ENCODE measurements at places on chromosomes 11 and 22.

DNA sequence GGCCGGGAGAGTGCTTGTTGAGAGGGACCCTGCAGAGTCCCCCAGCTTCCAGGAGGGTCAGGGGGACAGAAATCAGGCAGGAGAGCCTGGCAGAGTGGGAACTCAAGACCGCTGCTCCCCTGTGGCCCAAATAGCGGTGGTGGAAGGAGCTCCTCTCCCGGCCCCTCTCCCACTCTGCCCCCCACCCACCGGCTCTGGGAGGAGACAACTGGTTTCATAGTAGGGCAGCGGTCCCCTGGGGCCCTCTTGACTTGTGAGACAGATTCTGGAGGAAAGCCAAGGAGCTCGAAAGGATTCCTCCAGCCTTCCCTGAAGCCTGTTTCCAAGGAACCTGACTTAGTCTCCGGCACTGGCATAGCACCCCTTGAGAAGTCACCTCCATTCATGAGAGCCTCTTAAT is 10.1 kb downstream of the PKNOX2 start:
- no peak for DNase-seq

- DNase-seq, result peak; percentile 47
These were observed 1.1 kb downstream of the MTMR2 start for GRCh38 chr11:95922536-95923438.

DNA sequence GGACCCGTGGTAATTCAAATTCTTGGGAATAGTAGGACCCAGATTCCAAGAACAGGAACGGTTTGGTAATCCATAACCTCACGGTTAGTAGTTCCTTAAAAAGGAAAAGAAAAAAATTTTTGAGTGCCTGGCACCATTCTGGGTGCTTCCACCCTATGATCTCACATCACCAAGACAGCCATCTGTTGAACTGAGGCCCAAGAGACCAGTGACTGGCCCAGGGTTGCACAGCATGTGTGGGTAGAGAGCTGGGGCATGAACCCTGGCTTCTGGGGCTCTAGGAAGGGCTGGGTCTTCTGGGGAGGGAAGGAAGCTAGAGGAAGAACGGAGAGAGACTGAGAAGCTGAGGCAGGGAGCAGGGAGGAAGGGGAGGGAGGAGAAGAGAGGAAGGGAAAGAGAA is 4.7 kb upstream of the SPI1 start:
- no peak for DNase-seq

DNA sequence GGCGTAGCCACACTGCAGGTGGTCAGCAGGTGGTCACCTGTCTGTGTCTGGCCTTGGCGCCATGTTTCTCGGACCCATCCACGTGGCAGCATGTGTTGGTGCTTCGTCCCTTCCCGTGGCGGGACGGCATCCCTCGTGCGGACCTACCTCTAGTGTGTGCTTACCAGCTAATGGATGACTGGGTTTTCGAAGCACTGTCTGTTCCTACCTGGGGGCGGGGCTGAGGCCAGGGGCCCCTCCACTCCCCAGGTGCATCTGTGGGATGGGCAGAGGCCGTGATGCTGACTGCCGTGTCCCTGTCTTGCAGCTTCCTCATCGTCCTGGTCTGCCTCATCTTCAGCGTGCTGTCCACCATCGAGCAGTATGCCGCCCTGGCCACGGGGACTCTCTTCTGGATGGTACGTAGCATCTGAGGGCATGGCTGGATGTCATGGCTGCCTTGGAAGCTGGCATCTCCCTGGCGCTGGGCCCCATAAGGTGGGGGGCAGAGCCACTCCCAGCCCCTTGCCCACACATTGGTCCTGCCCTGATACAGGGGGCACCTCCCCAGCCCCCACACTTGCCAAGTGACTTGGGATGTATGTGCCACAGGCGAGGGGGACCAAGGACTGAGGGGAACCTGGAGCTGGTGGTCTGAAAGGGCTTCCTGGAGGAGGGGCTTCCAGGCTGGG is 82.9 kb downstream of the KCNQ1 start:
- DNase-seq, result no peak

- DNase-seq, result no peak
These were observed 8.4 kb upstream of the CSNK1E start for GRCh38 chr22:38325587-38325986.

DNA sequence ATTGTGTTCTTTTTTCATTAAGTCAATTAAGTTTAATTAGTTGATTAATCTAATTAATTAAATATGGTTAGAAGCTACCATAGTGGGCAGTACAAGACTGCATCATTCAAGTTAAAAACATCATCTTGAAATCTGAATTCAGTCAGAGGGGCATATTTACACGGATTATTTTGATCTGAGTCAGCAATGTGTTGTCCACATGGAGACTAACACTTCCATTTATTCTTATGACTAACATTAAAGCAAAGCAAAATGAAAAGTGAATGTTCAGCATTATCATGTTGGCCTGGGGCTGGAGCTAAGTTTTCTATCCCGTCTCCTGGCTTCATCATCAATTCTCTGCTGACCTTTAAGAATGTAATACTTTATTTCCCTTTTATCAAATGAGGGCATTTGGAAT is 17.3 kb downstream of the FLI1 start:
- DNase-seq, result no peak

GRCh38 chr22:50189849-50190181 is 4.1 kb downstream of the TRABD start:
- no peak for DNase-seq

DNA sequence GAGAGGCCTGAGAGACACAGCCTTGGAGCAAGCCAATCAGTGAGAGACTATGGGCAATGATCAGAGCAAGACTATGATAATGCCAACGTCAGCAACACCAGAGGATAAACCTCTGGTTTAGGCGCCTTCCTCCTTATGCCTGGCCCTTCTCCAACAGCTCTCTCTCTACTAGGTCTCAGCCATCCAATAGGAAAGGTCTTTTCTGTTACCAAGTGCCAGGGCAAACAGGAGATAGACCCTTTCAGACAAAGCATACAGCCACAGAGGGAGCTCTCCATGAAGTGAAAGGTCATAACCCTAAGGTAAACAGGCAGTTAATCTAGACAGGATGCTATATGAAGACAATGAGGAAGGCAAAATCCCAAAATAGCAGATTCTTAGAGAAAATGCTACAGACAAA is 9.5 kb downstream of the STK33 start:
- DNase-seq, result no peak

DNA sequence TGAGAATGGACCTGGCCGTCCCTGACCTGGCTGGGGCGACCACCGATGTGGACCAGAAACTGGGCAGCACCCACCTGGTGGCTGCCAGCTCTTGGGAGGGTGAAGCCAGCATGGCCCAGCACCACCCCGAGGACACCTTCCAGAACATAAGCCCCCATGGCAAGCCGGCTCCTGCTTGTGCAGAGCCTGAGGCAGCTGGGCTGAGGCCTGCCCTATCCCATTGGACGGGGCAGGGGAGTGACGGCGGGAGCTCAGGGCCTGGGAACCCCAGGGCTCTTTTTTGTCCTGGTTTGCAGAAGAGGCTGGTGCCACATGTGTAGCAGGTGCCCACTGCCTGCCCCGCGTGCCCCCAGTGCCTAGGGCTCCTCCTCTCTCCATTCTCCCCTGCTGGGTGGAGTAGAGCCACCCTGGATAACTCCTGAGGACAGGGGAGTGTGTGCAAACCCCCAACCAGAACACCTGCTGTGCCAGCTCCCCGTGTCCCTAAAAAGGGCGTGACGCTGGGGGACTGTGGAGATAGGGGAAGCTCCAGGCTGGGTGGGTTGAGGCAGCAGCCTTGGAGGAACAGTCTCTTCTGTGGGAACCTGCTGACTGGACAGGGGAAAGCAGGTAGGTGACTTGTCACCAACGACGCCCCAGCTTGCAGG is 11.9 kb downstream of the DUSP8 start:
- no peak for DNase-seq

GRCh38 chr11:115215694-115216617 is 288.3 kb downstream of the CADM1 start:
- DNase-seq, result no peak

All from Kasumi-1 (cell line).